MCF 10A (cell line): ENCODE measurements at places on chromosomes 3 and 15. TPM values are rescaled to one million over a fixed set of nuclear protein-coding genes. Genes with fewer than 3 reads are reported as not detected.
A peak's percentile ranks its signal among the peaks of the same experiment; 100 is the strongest.

- H3K27me3 ChIP-seq, result peaks cover 5% of the 10 kb centered on the region
- DNase-seq, result no peak
- no peaks in the 10 kb centered on the region for H3K4me1 ChIP-seq
- H3K36me3 ChIP-seq, result no peaks in the 10 kb centered on the region
- no peak overlapping the region for H3K27ac ChIP-seq
- no peak overlapping the region for H3K4me3 ChIP-seq
These were observed 53.2 kb upstream of the MCF2L2 start for GRCh38 chr3:183481582-183481981.

- H3K27me3 ChIP-seq, result no peaks in the 10 kb centered on the region
- DNase-seq, result no peak
These were observed 149.4 kb downstream of the CFAP20DC start for GRCh38 chr3:58900386-58900785.

The HIGD2B gene
- total RNA-seq, result not detected in 2 replicates

DNA sequence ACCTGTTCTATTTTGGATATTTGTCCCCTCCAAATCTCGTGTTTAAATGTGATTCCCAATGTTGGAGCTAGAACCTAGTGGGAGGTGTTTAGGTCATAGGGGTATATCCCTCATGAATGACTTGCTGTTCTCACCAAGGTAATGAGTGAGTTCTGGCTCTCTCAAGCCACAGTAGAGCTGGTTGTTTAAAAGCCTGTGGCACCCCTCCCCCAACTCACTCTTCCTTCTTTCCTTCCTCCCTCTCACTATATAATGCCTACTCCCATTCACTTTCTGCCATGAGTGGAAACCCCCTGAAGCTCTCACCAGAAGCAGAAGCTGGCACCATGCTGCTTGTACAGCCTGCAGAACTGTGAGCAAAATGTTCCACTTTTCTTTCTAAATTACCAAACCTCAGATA lies 341.1 kb downstream of the SI start:
- H3K4me1 ChIP-seq, result no peaks in the 10 kb centered on the region
- no peak for DNase-seq

DNA sequence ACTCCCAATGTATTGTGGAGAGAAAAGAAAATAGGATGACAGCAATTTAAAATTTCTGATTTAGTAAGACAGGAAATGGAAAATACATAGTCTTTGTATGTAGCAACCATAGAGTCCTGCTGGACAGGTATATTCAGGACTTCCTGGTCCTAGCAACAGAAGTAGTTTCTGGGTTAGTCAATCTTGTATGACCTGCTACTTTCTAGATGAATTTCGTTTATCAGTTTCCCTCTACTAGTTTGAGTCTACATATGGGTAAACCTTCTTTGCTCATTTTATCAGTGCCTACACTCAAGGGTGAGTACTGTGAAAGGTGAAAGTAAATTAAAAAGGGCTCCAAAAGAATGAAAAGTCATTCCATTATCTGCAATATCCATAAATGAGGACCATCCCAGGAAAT lies 309.8 kb downstream of the UNC13C start:
- no peaks in the 10 kb centered on the region for H3K4me1 ChIP-seq
- no peak overlapping the region for H3K27ac ChIP-seq
- no peak overlapping the region for H3K4me3 ChIP-seq
- peaks cover 15% of the 10 kb centered on the region for H3K27me3 ChIP-seq
- H3K36me3 ChIP-seq, result no peaks in the 10 kb centered on the region
- no peak for DNase-seq

The NOX5 gene
- total RNA-seq, result 1.4 and 1.8 TPM in 2 replicates

DNA sequence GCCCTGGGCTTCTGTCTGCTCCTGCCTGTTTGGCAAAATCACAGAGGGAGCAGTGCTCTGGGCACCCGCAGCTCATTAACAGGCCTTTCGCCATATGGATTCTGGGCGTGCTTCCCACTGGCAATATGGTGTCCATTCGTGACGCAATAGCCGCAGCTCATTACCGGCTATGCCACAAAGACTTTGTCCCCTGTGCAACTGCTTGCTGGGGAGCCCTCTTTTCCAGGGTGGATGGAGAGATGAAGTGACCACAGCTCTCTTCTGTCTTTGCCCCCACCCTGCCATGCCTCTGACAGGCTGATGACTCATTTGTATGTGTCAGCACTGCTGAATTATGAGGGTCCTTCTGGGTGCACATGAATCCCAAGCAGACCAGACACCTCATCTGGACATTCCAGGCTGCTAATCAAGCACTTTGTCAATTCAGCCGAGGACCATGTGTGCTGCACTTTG lies 214.3 kb upstream of the FEZF2 start:
- H3K27me3 ChIP-seq, result no peaks in the 10 kb centered on the region
- H3K27ac ChIP-seq, result peak overlapping the region; percentile 90
- peak; percentile 87 for DNase-seq
- H3K4me3 ChIP-seq, result peak overlapping the region; percentile 38
- peaks cover 32% of the 10 kb centered on the region for H3K4me1 ChIP-seq

GRCh38 chr3:41369838-41370237 lies 170.5 kb downstream of the CTNNB1 start:
- no peak for DNase-seq
- peaks cover 10% of the 10 kb centered on the region for H3K27me3 ChIP-seq
- H3K36me3 ChIP-seq, result peaks cover 7% of the 10 kb centered on the region
- H3K4me1 ChIP-seq, result no peaks in the 10 kb centered on the region

DNA sequence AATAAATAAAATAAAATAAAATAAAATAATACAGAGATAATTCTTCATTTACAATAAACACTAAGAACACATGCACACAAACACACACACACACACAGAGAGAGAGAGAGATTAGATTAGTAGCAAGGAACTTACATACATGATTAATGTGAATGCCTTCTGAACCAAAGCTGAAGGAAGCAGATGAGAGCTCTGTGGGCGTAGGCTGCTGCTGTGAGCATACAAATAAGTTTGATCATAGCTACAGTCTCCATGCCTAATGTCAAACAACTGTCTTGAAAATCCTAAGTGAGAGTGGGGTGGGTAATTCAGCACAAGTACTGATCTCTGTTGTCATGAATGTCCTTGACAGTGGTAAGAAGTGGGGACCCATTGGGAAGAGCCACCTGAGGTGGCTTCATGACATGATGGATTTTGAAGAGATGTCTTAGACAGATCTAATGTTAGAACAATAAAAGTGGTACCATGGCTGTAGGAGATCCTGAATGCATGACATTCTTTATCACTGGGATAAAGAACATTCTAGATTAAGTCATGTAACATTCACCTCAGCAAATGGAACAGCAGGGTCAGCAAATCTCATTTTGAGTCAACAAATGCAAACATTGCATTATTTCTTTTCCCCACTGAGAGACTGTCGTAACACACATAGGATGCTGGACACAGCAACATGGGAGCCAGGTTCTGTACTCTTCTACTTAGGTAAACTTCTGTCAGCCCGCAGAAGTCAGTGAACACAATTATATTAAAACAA lies 46.2 kb downstream of the CHL1 start:
- DNase-seq, result no peak
- no peaks in the 10 kb centered on the region for H3K4me1 ChIP-seq
- H3K27me3 ChIP-seq, result peaks cover 11% of the 10 kb centered on the region
- no peaks in the 10 kb centered on the region for H3K36me3 ChIP-seq
- no peak overlapping the region for H3K4me3 ChIP-seq

DNA sequence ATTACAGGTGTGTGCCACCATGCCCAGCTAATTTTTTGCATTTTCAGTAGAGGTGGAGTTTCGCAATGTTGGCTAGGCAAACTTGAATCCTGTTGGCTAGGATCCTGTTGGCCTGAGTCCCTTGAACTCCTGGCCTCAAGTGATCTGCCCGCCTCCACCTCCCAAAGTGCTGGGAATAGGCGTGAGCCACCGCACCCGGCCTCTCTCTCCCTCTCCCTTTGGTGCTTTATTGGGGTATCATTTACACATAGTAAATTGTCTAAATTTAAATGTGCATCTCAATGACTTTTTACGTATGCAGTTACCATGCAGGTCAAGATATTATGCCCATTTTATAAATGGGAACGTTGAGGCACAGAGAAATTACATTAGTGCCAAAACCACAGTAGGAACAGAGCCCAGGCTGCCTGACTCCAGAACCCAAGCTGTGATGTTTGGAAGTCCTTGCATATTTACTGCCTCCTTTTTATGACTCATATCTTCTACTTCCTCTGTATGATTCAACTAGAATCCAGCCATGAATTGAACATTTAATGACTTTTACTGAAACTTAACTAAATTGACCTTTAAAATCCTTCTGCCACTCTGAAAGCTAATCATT lies 34.0 kb upstream of the RPP14 start:
- no peak overlapping the region for H3K4me3 ChIP-seq
- peak overlapping the region; percentile 58 for H3K27ac ChIP-seq
- DNase-seq, result peak; percentile 80
- peaks cover 24% of the 10 kb centered on the region for H3K36me3 ChIP-seq
- H3K27me3 ChIP-seq, result no peaks in the 10 kb centered on the region

DNA sequence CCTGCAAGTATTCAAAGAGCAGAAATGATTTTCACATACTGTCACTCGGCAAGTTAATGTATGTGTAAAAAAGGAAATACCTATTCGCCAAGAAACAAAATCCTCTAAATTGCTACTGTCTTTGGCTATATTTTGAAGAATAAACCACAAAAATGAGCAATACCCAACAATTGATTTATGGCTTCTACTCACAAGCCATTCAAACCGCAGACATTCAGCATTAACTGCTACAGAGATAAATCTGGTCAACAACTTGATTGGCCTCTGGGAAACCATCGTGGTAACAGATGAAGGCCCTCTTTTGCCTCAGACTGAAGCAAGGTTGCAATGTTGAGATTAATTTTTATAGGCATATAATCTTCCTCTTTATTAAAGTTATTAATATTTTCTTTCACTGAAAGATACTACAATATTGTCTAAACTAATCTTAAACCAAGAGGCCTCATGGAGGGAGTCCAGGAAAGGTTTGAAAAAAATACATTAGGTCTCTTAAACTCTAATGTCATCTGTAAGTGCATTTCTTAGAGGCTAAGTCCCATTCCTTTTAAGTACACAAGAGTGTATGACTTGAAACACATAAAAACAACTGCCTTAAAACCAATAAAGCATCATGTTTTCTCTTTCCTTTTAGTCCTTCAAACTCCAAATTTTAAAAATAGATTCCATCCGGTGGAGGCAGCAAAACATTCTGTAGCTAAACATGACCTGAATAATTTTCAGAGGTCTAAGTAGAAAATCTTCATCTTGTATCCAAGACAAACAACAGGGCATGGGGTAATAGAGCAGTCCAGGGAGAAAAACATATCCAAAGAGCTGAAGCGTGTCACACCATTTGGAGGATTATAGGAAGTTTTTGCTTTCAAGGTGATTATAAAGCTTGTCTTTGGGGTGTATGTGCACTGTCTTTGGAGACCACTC lies 162.4 kb upstream of the TGFBR2 start:
- no peaks in the 10 kb centered on the region for H3K36me3 ChIP-seq
- no peak for DNase-seq
- no peak overlapping the region for H3K4me3 ChIP-seq
- peaks cover 13% of the 10 kb centered on the region for H3K4me1 ChIP-seq
- H3K27me3 ChIP-seq, result no peaks in the 10 kb centered on the region

The MRAS gene
- 5.2 and 7.0 TPM in 2 replicates for total RNA-seq

GRCh38 chr3:29207427-29207826 lies 73.4 kb upstream of the RBMS3 start:
- H3K36me3 ChIP-seq, result no peaks in the 10 kb centered on the region
- no peak for DNase-seq
- no peak overlapping the region for H3K4me3 ChIP-seq
- peaks cover 3% of the 10 kb centered on the region for H3K4me1 ChIP-seq
- no peaks in the 10 kb centered on the region for H3K27me3 ChIP-seq

- H3K36me3 ChIP-seq, result peaks cover 17% of the 10 kb centered on the region
- peak overlapping the region; percentile 98 for H3K27ac ChIP-seq
- peak; percentile 51 for DNase-seq
- H3K27me3 ChIP-seq, result no peaks in the 10 kb centered on the region
These were observed 2.2 kb downstream of the NR2F2 start for GRCh38 chr15:96332637-96333121.

The THSD4 gene
- 36.3 and 38.2 TPM in 2 replicates for total RNA-seq

The RAD51 gene
- 6.1 and 7.1 TPM in 2 replicates for total RNA-seq

GRCh38 chr15:100284701-100285100 lies 57.1 kb downstream of the ADAMTS17 start:
- H3K4me1 ChIP-seq, result peaks cover 14% of the 10 kb centered on the region
- H3K27me3 ChIP-seq, result no peaks in the 10 kb centered on the region
- DNase-seq, result no peak

The ISLR2 gene
- not detected in 2 replicates for total RNA-seq

DNA sequence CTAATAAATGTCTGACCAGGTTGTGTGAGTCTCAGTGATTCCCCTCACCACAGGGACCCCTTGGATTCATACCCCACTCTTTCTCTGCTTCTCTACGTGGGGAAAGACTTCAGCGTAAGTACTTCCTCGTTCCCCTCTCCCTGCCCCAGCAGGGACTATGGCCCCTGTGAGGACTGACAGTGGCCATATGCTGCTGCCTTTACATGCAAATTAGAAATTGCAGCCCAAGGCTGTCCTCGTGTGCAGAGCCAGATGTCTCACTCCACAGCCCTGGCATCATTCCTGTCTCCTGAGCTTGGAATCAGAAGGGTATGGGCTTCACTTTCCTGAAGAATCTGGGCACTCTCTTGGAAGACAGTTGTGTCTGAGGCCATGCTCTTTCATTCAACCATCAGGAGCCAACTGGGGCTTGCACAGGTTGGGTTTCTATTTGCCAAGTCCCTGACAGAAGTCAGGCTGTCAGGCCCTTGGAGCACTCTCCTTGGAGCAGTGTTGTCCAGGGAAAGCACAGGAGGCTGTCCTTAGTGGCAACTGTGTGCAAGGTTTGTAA lies 30.5 kb upstream of the IQCF2 start:
- no peak overlapping the region for H3K27ac ChIP-seq
- no peak overlapping the region for H3K4me3 ChIP-seq
- DNase-seq, result no peak
- H3K27me3 ChIP-seq, result peaks cover 54% of the 10 kb centered on the region
- no peaks in the 10 kb centered on the region for H3K4me1 ChIP-seq

- no peaks in the 10 kb centered on the region for H3K36me3 ChIP-seq
- no peak overlapping the region for H3K27ac ChIP-seq
- peaks cover 16% of the 10 kb centered on the region for H3K4me1 ChIP-seq
- no peak for DNase-seq
- no peak overlapping the region for H3K4me3 ChIP-seq
These were observed 70.7 kb downstream of the SLC12A8 start for GRCh38 chr3:125141596-125142419.
